ENCODE measurements at places on chromosomes 7 and 10. TPM values are rescaled to one million over a fixed set of nuclear protein-coding genes. Genes with fewer than 3 reads are reported as not detected.

MLXIPL gene
- 9.8 TPM for total RNA-seq

PSMA2 gene
- total RNA-seq, result 79.1 TPM

TRPV5 gene
- total RNA-seq, result not detected

DNA sequence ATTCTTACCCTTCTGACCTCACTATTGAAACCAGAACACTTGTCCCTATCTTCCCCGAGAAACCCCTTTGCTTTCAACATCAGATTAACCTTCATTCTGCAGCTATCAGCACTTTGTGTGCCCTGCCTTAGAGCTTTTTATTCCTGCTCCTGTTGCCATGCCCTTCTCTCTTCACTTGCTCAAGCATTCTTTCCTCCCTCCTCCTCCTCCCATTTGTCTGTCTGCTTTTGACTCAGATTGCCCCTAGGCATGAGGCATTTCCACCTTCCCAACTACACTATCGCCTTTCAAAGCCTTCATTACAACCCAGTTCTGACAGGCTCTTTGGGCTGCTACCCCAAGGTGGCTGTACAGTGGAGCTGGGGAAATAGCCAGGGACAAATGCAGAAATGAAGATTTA lies 143.3 kb downstream of the SLC25A13 start:
- DNase-seq, result no peak
- peaks cover 2% of the 10 kb centered on the region for H3K36me3 ChIP-seq
- no peaks in the 10 kb centered on the region for H3K4me1 ChIP-seq
- no peak overlapping the region for H3K4me3 ChIP-seq

GRCh38 chr7:130114776-130115175 lies 44.4 kb downstream of the KLHDC10 start:
- DNase-seq, result no peak
- H3K4me1 ChIP-seq, result no peaks in the 10 kb centered on the region
- no peaks in the 10 kb centered on the region for H3K27me3 ChIP-seq

- no peaks in the 10 kb centered on the region for H3K36me3 ChIP-seq
- H3K27ac ChIP-seq, result no peak overlapping the region
- H3K4me1 ChIP-seq, result no peaks in the 10 kb centered on the region
- H3K4me3 ChIP-seq, result no peak overlapping the region
Observed at GRCh38 chr7:40506158-40506557, 371.4 kb downstream of the SUGCT start.

- no peaks in the 10 kb centered on the region for H3K4me1 ChIP-seq
- H3K4me3 ChIP-seq, result no peak overlapping the region
- no peaks in the 10 kb centered on the region for H3K27me3 ChIP-seq
- no peak overlapping the region for H3K27ac ChIP-seq
Observed at GRCh38 chr7:78090616-78091015, 292.0 kb downstream of the PHTF2 start.

DNA sequence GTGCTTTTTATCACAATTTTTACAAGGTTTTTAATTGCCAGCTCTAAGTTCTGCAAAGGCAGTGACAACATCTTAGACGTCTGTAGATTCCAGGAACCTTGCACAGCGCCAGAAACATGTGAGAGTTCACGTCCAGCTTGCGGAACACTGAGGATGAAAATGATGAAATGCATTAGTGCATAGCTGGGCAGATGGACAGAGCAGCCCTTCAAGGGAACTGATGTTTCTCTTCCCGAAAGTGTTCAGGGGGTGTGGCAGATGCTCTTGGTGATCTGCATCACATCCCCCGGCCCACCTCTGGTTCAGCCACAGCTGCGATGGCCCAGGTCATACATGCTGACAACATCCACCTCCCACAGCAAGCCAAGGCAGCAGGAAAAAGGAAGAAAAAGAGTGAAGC lies 40.9 kb downstream of the ITIH5 start:
- H3K27ac ChIP-seq, result no peak overlapping the region
- H3K4me1 ChIP-seq, result no peaks in the 10 kb centered on the region
- no peaks in the 10 kb centered on the region for H3K27me3 ChIP-seq
- no peaks in the 10 kb centered on the region for H3K36me3 ChIP-seq
- no peak overlapping the region for H3K4me3 ChIP-seq

GRCh38 chr7:102191556-102192379 lies 94.9 kb upstream of the SH2B2 start:
- no peaks in the 10 kb centered on the region for H3K4me1 ChIP-seq
- H3K27me3 ChIP-seq, result no peaks in the 10 kb centered on the region
- peaks cover 8% of the 10 kb centered on the region for H3K36me3 ChIP-seq
- no peak for DNase-seq
- H3K27ac ChIP-seq, result no peak overlapping the region
- no peak overlapping the region for H3K4me3 ChIP-seq

DNA sequence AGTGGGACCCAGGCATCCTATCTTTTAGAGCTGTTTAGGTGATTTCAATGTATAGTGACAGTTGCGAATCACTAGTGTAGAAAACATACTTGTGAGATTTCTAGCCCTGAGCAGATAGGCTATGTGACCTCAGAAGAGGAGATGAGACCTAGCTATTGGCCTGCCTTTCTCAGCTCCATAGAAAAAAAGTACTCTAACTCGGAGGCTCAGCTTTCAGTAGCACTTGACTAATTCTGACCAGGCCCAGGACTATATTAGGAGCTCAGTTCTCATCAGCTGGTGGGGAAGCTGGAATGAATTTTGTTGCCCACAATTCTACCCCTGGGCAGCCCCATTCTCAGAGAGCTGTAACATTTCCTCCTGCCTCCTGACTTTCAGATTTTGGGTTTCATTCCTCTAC lies 179.9 kb upstream of the NAMPT start:
- H3K27ac ChIP-seq, result no peak overlapping the region
- H3K4me1 ChIP-seq, result no peaks in the 10 kb centered on the region
- no peak overlapping the region for H3K4me3 ChIP-seq
- DNase-seq, result no peak
- H3K36me3 ChIP-seq, result no peaks in the 10 kb centered on the region
- no peaks in the 10 kb centered on the region for H3K27me3 ChIP-seq

GRCh38 chr10:22365233-22365632 lies 19.9 kb downstream of the SPAG6 start:
- DNase-seq, result no peak
- H3K4me3 ChIP-seq, result no peak overlapping the region
- H3K4me1 ChIP-seq, result no peaks in the 10 kb centered on the region
- no peaks in the 10 kb centered on the region for H3K36me3 ChIP-seq

DNA sequence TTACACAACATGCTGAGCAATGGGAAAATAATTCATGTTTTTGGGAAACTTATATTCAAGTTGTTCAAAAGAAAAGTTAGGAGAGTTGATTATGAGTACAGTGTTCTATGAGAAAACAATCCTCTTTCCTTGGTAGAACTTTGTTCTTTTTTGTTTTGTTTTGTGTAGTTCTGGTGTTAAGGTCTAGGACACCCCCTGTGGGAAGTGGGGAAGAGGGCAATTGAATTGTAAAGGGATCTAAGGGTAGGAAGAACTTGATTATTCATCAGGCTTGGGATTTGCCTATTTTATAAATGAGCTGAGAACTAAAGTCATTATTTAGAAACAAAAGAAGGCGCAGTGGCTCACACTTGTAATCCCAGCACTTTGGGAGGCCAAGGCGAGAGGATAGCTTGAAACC lies 25.9 kb upstream of the CDK13 start:
- H3K4me1 ChIP-seq, result no peaks in the 10 kb centered on the region
- H3K27ac ChIP-seq, result no peak overlapping the region
- H3K27me3 ChIP-seq, result no peaks in the 10 kb centered on the region
- no peak for DNase-seq
- no peaks in the 10 kb centered on the region for H3K36me3 ChIP-seq
- H3K4me3 ChIP-seq, result no peak overlapping the region

DNA sequence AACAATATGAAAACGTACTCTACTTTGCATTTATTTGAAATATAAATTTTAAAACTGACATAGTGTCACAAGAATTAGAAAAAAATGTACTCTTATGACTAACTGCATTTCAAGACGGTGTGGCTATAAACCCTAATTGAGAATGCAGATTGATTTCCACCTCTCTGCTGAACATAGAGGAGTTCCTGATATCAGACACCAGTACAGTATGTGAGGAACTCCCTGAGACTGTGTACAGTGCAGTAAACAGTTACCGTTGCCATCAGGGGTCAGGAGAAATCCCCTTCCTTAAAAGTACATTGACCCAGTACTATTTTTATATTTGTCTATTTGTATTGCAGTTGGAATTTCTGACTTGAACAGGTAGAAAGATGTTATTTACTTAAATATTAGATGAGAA lies 61.8 kb upstream of the DKK1 start:
- no peak overlapping the region for H3K27ac ChIP-seq
- no peaks in the 10 kb centered on the region for H3K36me3 ChIP-seq

DNA sequence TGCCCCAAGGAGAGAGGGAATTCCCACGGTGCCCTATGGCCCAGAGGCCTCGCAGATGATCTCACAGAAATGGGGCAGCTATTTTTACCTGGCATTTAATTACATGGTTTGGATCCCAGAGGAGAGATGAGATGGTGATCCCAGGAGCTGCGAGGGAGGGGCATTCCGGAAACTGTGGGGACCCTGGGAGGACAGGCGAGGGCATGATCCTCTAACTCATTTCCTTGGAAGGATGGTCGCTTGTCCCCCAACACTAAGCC lies 9.4 kb downstream of the SH2B2 start:
- H3K36me3 ChIP-seq, result no peaks in the 10 kb centered on the region
- no peaks in the 10 kb centered on the region for H3K4me1 ChIP-seq
- H3K27ac ChIP-seq, result no peak overlapping the region
- H3K27me3 ChIP-seq, result no peaks in the 10 kb centered on the region
- no peak overlapping the region for H3K4me3 ChIP-seq

GRCh38 chr7:134320201-134320600 lies 3.5 kb upstream of the SLC35B4 start:
- DNase-seq, result no peak
- no peak overlapping the region for H3K4me3 ChIP-seq
- H3K27ac ChIP-seq, result no peak overlapping the region

DNA sequence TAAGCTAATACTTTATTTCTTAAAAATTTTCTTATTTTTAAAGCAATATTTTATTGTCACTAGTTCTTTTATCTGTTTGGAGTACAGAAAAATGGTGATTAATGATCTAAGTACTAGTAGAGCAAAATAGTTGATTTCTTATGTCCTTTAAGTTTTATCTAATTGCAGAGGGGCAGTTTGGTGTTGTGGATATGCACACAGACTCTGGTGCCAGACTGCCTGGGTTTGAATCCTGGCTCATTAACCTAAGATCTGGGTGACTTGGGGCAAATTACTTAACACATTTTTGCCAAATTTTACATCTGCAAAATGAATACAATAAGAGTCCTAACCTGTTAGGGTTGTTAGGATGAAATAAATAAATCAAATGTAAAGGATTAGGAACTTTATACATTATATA lies 10.7 kb upstream of the PRPS1L1 start:
- no peak overlapping the region for H3K4me3 ChIP-seq
- no peaks in the 10 kb centered on the region for H3K27me3 ChIP-seq
- no peak for DNase-seq
- H3K36me3 ChIP-seq, result no peaks in the 10 kb centered on the region

- no peaks in the 10 kb centered on the region for H3K4me1 ChIP-seq
- peaks cover 9% of the 10 kb centered on the region for H3K27me3 ChIP-seq
- no peaks in the 10 kb centered on the region for H3K36me3 ChIP-seq
- no peak for DNase-seq
- no peak overlapping the region for H3K4me3 ChIP-seq
- H3K27ac ChIP-seq, result no peak overlapping the region
Observed at GRCh38 chr10:103491729-103492364, 1.7 kb upstream of the NEURL1 start.

GRCh38 chr10:113066561-113067312 lies 116.7 kb downstream of the TCF7L2 start:
- no peaks in the 10 kb centered on the region for H3K4me1 ChIP-seq
- no peak overlapping the region for H3K4me3 ChIP-seq
- no peaks in the 10 kb centered on the region for H3K36me3 ChIP-seq
- no peak for DNase-seq
- no peaks in the 10 kb centered on the region for H3K27me3 ChIP-seq

- no peak for DNase-seq
- no peak overlapping the region for H3K4me3 ChIP-seq
- H3K4me1 ChIP-seq, result no peaks in the 10 kb centered on the region
- no peak overlapping the region for H3K27ac ChIP-seq
Observed at GRCh38 chr7:102376964-102377466, 19.1 kb upstream of the PRKRIP1 start.

DNA sequence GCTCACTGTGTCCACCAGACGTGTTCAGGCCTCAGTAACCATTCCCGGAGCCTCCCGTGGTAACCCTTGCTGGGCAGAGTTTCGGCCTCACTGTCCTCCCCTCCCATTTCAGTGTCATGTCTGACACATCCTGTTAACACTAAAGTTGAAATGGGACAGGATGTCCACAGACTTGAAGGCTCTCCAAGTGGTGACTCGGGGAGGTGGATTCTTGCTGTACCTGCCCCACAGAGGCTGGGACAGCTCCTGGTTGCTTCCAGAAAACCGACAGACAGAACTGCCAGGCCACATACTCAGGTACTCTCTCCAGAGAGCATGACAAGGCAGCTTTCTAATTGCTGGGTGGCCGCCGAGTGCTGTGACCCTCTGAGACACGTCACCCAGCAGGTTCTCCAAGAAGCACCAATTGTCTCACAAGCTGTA lies 17.9 kb upstream of the CYTH3 start:
- no peaks in the 10 kb centered on the region for H3K27me3 ChIP-seq
- no peak overlapping the region for H3K4me3 ChIP-seq
- H3K27ac ChIP-seq, result no peak overlapping the region
- no peak for DNase-seq

DNA sequence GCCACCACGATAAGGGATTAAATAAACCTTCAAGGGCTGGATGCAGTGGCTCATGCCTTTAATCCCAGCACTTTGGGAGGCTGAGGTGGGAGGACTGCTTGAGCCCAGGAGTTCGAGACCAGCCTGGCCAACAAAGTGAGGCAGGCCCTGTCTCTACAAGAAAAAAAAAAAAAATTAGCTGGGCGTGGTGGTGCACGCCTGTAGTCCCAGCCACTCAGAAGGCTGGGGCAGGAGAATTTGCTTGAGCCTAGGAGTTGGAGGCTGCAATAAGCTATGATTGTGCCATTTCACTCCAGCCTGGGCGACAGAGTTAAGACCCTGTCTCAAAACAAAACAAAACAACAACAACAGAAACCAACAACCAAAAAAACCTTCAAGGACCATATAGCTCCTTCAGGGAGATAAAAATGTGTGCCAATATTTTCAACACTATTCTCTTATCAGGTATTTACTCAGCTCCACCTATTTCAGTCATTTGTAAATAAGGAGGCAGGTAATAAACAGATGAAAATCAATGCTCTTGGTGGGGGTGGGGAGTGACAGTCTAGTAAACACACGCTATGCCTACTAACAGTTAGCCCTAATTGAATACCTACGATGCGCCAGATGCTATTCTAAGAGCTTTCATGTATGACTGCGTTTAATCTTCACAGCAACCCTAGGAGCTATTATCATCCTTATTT lies 13.2 kb downstream of the BAIAP2L1 start:
- H3K27me3 ChIP-seq, result no peaks in the 10 kb centered on the region
- no peak for DNase-seq
- no peaks in the 10 kb centered on the region for H3K36me3 ChIP-seq
- H3K4me3 ChIP-seq, result no peak overlapping the region

GRCh38 chr10:43928425-43928968 lies 279.8 kb upstream of the ZNF32 start:
- H3K4me1 ChIP-seq, result no peaks in the 10 kb centered on the region
- no peak overlapping the region for H3K4me3 ChIP-seq
- H3K27me3 ChIP-seq, result no peaks in the 10 kb centered on the region
- no peak overlapping the region for H3K27ac ChIP-seq
